ENCODE measurements at places on chromosomes 7 and 10.

- DNase-seq = no peak
These were observed 4.2 kb downstream of the NSUN6 start for GRCh38 chr10:18647151-18647550.

DNA sequence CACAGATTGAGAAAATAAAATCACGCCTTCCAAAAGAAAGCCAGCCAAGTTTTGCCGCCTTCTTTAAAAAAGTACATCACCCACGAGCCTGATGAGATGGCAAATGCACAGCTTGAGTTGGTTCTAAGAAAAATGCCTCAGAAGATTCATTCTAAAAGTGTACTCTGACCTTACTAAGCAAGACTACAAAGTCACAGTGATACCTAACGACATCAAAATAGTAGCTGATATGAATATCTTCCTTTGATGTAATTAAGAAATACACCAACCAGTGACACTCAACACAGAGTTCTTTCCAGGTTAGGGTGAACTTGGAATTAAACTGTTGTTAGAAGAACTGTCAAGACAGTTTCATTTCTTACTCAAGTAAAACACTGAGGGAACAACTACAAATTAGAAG is 78.0 kb upstream of the AMPH start:
- DNase-seq = no peak

- peak; percentile 67 for DNase-seq
These were observed at the start of gene FGFR2 for GRCh38 chr10:121598263-121599249. TSS of gene FGFR2 (minus strand) at chr10:121598444. CDS start at chr10:121593817, 4,627 bp downstream.

GRCh38 chr10:3057946-3058345 is 9.4 kb upstream of the PFKP start:
- no peak for DNase-seq

DNA sequence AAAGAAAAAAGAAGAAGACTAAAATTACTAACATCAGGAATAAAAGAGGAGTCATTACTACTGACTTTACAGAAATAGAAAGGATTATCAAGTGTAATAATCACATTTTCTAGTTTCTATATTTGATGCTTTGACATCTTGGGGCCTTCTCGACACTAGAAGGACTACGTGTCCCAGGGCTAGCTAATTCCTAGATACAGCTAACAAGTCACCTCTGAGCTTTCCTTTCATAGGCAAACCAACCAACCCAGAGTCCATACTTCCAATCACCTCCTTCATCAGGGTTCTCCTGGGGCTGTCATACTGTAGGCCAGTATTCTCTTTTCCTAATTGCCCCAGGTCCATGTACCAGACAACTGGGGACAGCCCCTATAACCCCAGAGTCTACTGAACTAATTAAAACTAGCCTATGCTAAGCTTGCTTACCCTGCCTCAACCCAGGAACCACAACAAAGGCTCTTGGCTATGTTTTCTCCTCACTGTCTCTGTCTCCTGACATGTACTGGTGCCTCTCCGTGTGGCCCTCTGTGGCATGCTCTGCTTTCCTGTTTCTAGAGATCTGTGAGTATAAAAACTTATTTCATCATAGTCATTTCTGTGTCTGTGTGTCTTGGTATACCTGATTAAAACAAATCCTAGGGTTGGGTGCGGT is 6.7 kb upstream of the PARP12 start:
- DNase-seq = no peak

DNA sequence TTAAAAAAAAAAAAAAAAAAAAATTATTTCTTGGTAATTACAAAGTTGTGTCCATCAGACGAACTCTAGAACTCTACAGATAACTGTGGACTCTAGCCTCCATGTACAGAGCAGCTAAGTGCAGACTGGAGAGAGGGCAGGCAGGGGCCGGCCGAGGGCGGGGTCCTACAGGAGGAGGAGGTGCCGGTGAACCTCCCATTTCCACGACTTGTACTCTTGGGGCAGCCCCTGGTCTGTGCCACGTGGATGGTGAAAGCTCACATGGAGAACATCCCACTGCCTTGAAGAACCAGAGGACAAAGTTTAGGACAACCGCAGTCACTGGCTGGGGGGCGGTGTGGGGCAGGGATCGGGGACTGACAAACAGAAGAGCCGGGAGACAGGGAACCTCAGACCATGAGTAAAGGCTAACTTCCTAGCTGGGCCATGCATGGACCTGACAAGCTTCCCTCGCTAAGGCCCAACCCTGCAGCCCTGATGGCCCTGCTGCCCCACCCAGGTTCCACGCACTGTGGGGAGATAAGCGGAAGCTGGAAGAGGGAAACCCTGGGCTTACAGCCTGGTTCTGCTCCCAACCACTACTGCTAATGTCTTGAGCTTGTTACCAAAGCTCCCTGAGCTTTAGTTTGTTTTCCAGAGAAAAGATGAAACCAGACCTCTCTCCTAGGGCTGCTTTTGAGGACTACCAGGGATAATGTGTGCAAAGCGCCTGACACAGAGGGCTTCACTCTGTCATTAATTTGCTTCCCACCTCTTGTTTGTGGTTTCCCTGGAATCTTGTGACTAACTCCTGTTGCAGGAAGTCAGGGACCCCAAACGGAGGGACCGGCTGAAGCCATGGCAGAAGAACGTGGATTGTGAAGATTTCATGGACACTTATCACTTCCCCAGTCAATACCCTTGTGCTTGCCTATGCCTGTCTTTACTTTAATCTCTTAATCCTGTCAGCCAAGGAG is 16.1 kb upstream of the SEC61G start:
- DNase-seq = no peak

DNA sequence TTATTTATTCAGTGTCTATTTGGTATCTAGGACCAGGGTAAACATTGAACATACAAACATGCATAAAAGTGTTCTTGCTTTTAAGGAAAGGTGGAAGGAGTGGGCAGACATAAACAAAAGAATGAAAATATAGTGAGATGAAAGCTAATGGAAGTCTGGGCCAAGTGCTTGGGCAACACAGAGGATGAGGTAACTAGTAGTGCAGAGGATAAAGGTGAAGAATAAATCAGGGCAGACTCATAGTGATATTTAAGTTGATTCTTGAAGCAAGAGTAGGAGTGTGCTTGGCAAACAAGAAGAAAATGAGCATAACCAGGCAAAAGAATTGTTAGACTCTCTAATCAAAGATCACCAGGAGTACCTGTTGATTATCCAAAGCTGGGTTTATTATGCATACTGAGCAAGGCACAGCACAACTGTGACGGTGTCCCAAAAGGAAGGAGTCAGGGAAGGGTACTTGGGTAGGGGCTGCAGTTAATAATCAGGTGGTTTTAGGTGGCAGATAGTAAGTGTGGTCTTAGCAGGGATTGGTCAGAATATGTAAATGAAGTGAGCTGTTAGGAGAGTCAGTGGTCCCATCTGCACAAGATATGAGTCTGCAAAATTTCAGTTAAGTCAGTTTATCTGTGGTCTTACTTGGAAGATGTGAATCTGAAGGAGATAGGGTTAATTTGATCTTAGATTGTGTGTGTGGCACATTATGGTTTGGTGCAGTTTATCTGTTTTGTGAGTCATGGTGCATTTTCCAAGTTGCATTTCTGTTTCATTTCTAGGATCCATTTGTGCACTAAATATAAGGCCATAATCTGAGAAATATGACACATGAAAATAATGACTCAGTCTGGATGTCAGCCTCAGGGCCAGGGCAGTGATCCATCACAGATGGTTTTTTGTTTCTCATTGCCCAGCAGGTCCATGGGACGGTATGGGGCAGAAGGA is 30.6 kb upstream of the TAX1BP1 start:
- peak; percentile 73 for DNase-seq

DNA sequence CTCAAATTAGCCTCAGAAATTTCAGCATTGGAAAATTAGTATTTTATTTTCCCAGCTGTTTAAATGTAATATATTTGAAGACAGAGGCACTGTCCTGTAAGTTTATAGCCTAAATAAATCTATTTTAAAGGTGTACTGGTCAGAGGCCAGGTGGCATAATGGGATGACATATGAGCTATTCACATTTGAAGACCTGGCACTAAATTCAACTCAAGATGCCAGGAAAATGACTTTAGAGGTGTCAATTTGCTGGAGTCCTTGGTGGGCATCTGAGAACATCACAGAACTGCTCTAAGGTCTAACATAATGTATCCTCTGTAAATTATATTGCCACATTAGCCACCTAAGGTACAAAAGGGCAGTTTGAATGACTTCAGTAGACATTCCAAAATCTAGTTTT is 348.9 kb upstream of the BMPER start:
- no peak for DNase-seq

DNA sequence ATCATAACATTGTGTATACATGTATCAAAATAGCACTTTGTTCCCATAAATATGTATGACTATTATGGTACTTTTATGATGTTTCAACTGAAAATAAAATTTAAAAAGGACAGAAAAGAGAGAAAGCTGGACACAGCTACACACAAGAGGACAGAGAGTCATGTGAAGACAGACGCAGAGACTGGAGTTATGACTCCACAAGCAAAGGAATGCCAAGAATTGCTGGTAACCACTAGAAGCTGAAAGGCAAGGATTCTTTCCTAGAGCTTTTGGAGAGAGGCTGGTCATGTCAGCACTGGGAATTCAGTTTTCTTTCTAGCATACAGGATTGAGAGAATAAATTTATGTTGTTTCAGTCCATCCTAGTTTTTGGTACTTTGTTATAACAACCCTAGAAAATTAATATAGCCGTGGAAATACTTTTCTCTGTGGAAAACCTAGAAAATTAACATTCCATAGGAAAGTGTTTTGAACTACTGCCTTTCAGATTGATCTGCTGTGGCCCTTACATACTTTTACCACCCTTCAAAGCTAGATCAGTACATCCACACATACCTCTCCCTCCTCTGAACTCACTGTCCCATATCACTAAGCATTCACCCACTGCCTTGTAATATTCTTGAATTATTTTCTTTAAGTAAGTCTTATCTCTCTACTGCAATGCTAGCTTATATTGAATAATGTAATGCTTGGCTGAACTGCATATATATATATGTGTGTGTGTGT is 575.3 kb downstream of the IPMK start:
- peak; percentile 87 for DNase-seq

DNA sequence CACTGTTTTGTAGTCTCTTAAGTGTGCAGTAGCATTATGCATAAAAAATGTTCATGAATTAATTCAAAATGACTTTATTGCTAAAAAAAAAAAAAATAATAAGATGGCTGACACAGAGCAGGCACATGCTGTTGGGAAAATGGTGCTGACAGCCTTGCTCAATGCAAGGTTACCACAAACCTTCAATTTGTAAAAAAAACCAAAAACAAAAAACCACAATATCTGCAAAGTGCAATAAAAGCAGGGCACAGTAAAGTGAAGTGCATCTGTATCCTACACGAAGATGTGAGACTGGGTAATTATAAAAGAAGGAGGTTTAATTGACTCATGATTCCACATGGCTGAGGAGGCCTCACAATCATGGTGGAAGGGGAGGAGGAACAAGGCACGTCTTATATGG is 185.8 kb downstream of the USP6NL start:
- DNase-seq = no peak

DNA sequence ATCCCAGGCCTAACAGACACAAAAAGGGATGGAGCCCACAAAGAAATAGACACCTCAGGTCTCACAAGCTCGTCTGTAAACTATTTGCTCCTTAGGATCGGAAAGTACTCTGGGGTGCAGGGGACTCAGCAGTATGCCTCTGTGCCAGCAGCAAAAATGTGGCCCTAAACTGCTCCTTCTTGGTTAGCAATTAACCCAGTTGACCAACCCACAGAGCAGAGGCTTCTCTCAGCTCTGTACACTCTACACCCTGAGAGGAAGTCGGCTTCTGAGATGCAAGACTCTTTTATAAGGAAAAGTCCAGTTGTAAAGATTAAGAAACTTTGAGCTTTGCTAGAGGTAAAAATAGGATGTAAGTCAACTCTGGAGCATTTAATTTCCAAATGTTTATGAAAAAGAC is 156.3 kb upstream of the PRSS58 start:
- DNase-seq = no peak

DNA sequence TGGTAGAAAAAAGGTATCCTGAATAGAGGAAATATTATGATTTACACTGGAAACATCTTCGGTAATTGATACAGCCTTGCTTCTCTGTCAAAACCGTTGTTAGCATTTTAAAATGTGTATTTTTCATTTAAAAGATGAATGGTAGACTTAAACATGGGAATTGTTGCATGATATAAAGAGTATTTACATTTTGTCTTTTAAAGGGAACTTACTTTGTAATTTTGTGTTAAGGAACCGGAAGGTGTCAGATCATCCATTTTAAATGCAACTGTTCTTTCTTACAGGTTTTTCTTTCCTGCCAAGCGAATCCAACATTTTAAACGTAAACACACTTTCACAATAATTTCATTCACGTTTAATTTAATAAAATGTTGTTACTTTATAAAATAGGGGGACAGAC is 1.8 kb upstream of the IGF2BP3 start:
- DNase-seq = no peak
